Cardiac muscle cell (in vitro differentiated cells and primary cell): ENCODE measurements at places on chromosomes 6 and 20. TPM values are rescaled to one million over a fixed set of nuclear protein-coding genes. Genes with fewer than 3 reads are reported as not detected.

GRCh38 chr6:65289491-65289890 is 417.5 kb downstream of the EYS start:
- no peaks in the 10 kb centered on the region for H3K36me3 ChIP-seq
- peak; percentile 59 for DNase-seq
- no peak overlapping the region for H3K4me3 ChIP-seq
- no peaks in the 10 kb centered on the region for H3K4me1 ChIP-seq
- H3K27ac ChIP-seq: no peak overlapping the region

DNA sequence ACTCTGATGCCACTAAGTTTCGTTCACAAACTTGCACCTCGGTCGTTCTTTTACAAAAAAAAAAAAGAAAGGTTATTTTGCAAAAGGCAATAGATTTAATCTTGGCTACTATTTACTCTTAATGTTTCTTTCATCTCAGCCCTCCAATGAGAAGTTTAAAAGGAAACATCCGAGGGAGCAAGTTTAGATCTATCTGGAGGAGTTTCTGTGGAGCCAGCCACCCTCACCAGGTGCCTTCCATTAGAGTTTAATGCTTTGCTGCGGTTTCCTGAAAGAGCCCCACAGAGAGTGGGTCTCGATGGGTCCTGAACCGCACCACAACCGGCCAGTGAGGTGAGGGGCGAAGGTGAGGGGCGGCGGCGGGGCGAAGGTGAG is 632 bp downstream of the PRKN start:
- H3K4me1 ChIP-seq: peaks cover 14% of the 10 kb centered on the region
- DNase-seq: peak; percentile 13
- H3K27me3 ChIP-seq: no peaks in the 10 kb centered on the region
- peak overlapping the region; percentile 63 for H3K27ac ChIP-seq

DNA sequence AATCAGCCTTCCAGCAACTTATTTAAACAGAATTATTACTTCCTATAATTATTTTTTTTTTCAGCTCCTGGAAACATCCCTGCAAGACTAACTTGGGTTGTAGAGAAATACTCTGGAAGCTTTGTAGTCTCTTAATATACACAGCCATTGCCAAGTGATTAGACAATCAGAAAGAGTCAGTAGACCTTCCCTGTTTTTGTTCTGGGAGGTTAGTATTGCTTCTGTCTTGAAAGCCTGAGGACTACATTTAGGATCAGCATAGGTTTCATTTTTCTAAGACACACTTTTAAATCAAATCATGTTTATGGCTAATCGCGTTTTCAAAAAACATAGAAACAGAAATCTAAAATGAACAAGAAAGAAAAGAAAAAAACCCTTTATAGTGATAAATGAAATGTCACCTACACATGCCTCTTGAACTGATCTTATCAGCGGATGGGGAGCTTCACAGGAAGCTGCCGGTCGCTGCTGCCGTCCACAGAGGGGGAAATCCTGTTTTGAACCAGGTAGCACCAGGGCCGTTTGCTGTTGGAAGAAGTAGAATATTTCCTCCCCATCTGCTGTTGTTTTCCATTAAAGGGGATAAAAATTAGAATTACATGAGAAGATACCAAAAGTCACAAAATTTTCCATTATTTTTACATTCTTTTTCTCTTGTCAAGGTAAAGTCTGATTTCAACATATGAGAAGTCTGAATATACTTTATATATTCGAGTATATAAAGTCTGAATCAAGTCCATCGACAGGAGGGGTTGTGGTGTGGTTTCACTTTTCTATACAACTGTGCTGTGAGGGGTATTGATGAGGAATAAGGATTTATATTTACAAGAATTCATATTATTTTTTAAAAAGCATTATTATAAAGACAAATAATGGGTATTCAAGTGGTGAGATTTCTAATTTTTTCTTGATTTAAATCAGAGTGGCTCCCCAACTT is 94.6 kb downstream of the ARMC2 start:
- peaks cover 19% of the 10 kb centered on the region for H3K4me1 ChIP-seq
- no peaks in the 10 kb centered on the region for H3K27me3 ChIP-seq

DNA sequence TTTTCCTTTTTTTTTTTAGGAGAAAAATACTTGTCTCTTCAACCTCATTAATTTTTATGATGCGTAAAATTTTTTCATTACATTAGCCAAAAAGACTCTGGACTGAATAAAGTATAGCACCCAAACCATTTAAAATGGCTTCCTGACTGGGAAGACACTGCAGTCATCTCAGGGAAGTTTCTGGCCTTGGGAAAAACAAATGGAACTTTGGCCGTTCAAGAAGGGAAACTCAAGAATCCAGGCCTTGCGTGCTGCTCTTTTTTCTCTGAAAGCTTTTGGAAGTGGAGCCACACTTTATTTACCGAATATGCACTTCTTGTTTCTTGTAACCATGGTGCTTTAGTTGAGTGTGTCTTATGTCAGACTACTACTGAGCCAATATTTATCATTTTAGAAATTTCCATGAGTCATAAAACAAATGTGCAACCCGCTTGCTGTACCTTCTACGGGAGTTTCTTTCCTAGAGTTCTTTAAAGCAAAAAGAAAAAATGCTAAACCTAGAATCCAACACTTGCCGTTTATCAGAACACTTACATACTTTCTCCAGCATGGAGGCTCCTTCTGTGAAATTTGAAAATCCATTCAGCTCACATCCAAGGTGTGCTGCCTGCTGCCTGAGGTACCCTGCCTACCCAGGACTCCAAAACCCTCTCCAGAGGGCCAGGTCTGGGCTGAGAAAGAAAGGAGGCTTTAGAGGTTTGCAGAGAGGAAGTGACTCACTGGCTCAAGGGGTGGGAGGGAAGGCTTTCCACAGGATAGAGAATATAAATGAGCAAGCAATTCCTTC is 11.5 kb upstream of the DSTN start:
- H3K4me1 ChIP-seq: peaks cover 7% of the 10 kb centered on the region
- DNase-seq: no peak
- H3K27me3 ChIP-seq: no peaks in the 10 kb centered on the region
- H3K27ac ChIP-seq: no peak overlapping the region
- H3K4me3 ChIP-seq: no peak overlapping the region

DYNLT2 gene
- total RNA-seq: 1.9 and 2.9 TPM in 2 replicates

DNA sequence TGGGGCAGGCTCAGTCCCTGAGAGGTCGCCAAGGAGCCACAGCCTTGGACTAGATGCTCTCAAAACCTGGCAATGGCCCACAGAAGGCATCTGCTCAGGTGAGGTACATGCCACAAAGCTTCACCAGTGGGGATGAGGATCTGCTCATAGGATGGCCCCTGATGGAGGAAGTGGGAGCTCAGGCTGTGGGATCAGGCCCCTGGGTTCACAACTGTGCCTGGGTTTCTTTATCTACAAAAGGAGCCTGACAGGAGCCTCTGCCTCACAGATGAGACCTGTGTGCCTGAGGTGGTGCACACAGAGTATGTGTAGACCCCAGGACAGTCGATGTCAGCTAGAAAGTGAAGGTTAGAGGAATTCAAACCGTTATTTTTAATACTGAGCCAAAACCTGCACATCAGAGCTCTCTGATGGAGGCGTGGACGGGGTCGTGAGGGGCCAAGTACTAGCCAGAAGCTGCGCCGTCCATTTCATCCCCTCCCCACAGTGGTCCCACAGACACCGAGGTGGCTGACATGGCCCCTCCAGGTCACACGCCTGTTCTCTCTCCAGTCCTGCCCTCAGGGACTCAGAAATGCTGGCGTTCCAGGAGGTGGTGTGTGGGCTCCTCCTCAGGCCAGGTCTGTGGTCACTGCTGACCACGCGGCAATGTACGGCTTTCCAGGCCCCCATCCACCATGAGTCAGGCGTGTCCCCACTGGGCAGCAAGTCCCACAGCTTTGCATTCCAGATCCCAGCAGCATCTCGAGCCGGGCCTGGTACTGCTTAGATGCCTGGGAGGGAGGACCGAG is 33.3 kb downstream of the NTSR1 start:
- H3K36me3 ChIP-seq: no peaks in the 10 kb centered on the region
- H3K4me1 ChIP-seq: no peaks in the 10 kb centered on the region
- H3K27me3 ChIP-seq: no peaks in the 10 kb centered on the region
- no peak for DNase-seq
- no peak overlapping the region for H3K4me3 ChIP-seq
- no peak overlapping the region for H3K27ac ChIP-seq

MAN1A1 gene
- total RNA-seq: 30.0 and 34.8 TPM in 2 replicates

HSPA12B gene
- 0.18 and 0.92 TPM in 2 replicates for total RNA-seq

- peak overlapping the region; percentile 94 for H3K27ac ChIP-seq
- H3K4me3 ChIP-seq: peak overlapping the region; percentile 75
- H3K36me3 ChIP-seq: no peaks in the 10 kb centered on the region
- H3K27me3 ChIP-seq: no peaks in the 10 kb centered on the region
- DNase-seq: peak; percentile 65
Observed at GRCh38 chr6:20403766-20404640, 2.3 kb downstream of the E2F3 start.

DNA sequence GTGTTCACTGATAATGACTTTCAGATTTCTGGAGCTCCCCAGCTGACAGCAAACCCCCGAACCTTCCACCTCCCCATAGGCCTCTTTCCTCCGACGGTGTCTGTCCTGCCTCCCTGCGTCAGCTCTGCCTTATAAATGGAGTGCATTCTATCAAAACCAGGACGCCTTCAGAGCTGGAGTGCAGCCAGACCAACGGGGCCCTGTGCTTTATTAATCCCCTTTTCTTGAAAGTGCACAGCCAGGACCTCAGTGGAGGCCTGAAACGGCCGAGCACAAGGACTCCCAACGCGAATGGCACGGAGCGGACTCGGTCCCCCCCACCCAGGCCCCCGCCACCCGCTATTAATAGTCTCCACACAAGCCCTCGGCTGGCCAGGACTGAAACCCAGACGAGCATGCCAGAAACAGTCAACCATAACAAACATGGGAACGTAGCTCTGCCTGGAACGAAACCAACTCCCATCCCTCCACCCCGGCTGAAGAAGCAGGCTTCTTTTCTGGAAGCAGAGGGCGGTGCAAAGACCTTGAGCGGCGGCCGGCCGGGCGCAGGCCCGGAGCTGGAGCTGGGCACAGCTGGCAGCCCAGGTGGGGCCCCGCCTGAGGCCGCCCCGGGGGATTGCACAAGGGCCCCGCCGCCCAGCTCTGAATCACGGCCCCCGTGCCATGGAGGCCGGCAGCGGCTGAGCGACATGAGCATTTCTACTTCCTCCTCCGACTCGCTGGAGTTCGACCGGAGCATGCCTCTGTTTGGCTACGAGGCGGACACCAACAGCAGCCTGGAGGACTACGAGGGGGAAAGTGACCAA is 42.3 kb upstream of the NAA20 start:
- peak overlapping the region; percentile 97 for H3K27ac ChIP-seq
- DNase-seq: peak; percentile 74

- H3K27ac ChIP-seq: no peak overlapping the region
- no peak for DNase-seq
- H3K36me3 ChIP-seq: no peaks in the 10 kb centered on the region
- no peaks in the 10 kb centered on the region for H3K4me1 ChIP-seq
- H3K4me3 ChIP-seq: no peak overlapping the region
Observed at GRCh38 chr20:56859801-56860261, 230.7 kb downstream of the TFAP2C start.
